ENCODE measurements at places on chromosomes 5 and 9.

DNA sequence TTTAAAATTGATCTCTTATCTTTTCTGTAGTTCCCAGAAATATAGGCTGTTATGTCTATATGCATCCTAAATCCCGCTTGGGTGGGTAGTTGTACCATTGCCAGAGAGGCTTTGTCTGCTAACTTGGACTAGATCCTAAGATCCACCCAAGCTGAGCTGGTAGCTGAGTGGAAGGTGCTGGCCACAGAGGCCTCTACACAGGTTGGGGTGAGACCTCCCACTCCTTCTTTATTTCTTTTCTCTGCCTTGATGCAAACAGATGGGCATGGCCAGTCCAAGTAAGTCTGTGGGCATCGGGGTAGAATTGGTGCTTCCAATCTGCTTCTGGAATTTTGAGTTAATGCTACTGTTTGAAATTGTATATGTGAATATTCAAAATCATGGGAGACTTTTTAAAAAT is 14.4 kb upstream of the GADD45G start:
- DNase-seq, result no peak

DNA sequence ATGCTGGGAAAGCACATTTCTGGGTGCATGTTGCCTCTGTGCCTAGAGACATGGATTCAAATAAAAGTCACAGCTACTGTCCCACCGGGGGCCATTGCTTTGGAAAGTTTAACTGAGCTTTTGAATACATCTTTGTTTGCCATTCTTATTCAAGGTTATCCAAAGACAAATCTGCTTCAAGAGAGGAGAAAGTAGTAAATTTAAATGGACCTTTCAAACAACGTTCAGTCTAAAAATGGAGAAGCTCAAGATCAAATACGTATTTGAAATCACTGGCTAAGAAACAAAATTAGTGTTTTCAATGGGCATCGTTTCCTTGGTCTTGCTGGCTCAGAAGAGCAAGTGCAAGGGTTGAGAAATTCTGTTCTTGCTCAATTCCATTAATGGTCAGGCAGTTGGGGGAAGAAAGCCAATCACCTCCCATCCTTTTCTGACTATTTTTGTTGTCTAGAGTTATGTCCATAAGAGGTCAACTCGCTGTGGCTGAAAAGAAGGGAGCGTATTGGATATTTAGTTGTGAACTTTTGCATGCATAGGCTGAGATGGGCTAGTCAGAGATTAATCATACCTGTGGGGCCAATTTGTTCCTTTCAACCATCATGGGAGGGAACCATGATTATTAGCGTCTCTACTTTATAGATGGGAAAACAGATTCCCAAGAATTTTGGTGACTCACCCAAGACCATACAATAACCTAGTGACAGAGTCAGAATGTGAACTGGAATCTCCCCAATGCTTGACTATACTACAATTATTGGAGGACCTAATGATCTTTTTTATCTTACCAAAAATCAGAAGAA is 276.2 kb upstream of the TNC start:
- no peak for DNase-seq

DNA sequence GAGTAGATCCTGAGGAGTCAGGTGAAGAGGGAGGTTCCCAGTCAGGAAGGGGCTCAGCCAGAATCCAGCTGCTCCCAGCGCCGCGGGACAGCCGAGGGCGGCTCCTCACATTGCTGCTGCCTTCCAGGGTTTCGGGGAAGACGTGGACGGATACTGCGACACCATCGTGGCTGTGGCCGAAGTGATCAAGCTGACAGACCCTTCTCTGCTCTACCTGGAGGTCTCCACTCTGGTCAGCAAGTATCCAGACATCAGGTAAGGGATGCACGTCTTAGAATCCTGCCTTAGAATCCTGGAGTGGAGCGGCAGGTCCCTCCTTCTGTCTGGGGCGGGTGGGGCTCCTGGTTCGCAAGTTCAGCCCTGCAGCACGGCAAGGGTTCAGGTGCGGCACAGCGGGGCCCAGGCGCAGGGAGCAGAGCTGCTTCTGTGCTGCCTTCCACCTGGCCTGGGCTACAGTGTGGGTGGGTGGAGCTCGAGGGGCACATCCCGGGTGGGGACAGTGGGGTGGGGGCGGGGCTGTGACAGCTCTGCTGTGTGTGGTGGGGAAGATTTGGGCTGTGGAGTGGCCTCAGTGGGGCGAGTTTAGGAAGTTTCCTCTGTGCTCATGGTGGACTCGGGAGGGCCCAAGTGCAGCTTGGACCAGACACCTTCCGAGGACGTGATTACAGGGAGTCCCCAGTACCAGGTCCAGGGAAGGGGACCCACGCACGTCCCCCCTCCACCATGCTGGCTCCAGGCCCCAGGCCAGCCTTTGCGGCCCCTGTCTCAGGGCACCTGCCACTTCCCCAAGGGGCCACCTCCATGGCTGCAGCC is 22.8 kb downstream of the EXOC3 start:
- no peak for DNase-seq

GRCh38 chr9:134545543-134546245 is 95.9 kb upstream of the COL5A1 start:
- DNase-seq, result no peak

DNA sequence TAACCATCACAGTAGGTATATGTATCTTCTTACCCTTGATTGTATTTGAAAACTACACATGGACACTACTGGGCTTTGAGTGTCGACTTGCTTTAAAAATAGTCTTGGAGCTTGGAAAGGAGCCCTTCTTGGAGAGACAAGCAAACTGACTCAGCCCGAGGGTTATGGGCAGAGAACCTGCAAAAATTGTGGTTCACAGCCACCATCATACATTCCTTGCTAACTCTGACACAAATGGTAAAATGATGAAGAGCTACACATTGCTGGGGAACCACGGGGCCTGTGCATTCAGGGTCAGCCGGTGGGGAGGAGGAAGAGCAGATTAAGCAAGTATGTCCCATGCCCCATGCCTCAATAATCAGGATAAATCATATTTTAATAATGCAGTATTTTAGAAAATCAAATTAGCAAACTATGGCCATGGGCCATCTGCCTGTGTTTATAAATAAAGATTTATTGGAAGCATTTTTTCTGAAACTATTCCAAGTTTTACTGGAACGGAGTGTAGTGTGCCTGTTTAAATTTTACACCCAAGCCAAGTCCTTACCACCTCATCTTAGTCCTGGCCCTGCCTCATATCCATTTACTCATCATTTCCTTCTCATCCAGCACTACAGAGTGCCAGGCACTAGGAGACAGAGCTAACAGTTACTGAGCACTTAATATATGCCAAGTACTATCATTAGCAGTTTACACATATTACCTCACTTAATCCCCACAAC is 195.7 kb downstream of the PALM2AKAP2 start:
- DNase-seq, result no peak

DNA sequence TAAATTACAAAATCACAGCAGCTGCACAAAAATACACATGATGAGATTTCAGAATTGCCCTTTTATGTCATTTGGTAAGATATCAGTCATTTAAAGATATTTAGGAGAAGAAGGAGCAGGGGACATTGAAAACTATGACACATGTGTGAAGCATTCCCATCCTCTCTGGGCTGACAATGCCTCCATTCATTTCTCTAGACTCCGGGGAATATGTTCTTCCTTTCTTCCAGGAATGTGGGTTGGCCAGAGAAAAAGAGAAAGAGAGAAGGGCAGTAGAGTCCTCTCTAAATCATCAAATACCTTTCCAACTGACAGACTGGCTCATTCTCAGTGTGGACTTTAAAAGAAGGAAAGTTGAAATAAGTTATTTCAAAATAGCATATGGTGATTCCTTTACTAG is 205.6 kb upstream of the ADAMTSL1 start:
- no peak for DNase-seq

- DNase-seq, result no peak
These were observed 1.1 kb downstream of the HEXB start for GRCh38 chr5:74685979-74686631.

DNA sequence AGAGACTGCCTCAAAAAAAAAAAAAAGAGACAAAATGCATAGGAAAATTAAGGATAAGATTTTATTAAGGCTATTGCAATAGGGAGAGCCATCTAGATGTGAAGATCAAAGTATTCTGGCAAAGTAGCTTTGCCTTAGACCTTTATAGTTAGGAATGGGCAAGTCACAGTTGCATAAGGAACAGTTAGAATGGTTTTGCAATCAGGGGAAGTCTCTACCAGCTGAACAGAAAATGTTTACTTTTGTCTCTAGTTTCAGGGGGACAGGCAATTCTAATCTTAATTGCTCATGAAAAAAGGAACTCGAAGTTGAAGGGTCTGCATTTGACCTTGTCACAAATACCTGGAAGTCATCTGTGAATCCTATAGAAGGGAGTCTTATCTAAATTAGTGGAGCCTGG is 13.1 kb upstream of the ATP6V1G1 start:
- DNase-seq, result no peak

GRCh38 chr9:8825585-8826147 is 1026.1 kb upstream of the DMAC1 start:
- DNase-seq, result no peak

GRCh38 chr5:177510567-177511053 is 984 bp upstream of the DOK3 start:
- DNase-seq, result no peak

GRCh38 chr9:89815903-89816573 is 211.2 kb downstream of the GADD45G start:
- no peak for DNase-seq

- no peak for DNase-seq
These were observed 223.7 kb downstream of the PAPPA start for GRCh38 chr9:116377179-116377798.

- peak; percentile 60 for DNase-seq
These were observed 103.1 kb downstream of the KCNIP1 start for GRCh38 chr5:170606941-170607340.

DNA sequence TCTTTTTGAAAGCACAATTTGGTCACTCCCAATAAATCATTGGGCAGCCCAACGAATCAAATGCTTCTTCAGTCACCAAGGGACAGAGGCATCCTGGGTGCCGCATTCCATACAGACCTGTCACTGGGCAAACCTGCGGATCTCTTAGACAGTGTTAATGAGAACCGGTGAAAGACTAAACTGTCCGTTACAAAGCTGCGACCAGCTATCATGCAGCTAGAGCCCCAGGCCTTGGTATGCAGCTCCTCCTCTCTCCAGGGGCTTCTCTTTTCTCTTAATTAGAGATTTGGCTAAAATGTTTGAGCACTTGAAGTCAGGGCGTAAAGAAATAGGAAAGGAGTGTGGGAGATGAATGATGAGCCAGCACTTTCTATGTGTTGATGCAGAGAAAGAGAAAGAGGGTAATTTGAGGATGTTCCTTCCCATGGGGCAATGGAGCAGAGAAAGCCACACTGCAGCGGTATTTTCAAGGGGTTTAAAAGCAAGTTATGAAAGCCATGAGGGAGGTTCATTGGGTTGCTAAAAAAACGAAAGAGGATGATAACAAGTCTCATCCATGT is 175.3 kb downstream of the RFK start:
- no peak for DNase-seq

DNA sequence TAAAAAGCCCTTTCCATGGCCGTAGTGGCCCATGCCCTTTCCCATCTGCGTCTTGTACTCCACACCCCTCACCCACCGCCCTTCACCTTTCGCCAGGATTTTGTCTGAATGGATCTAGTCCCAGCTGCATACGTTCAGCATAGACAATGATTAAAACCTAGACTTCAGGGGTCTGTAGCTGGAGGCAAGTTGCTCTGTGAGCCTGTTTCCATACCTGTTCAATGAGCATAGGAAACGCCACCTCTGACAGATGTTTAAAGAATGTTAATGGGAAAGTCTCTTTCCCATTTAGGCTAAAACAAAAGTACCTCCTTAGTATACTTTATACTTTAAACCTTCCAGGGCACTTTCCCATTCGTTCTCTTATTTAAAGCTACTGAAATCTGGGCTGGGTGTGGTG is 105.7 kb downstream of the SPRY4 start:
- DNase-seq, result no peak

DNA sequence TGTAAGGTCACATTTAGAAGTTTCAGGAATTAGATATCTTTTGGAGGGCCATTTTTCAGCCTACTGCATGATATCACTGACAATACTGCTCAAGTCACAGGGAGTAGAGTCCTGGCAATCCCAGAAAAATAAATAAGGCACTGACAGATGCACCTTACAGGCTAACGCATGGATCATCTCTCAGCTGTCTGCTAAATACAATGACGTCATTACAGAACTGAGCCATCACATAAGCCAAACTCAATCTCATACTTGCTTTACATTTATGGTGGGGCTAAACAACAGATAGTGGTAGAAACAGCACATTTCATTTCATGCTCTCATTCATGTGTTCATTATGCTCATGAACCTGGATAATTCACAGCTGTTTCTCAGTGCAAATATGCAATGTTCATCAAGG is 243.7 kb downstream of the SEMA5A start:
- no peak for DNase-seq

- DNase-seq, result no peak
These were observed 16.1 kb upstream of the NDST1 start for GRCh38 chr5:150491876-150492275.

- DNase-seq, result no peak
These were observed 344.8 kb downstream of the ZNF608 start for GRCh38 chr5:124401476-124402143.

- DNase-seq, result no peak
These were observed 129.0 kb downstream of the APBA1 start for GRCh38 chr9:69542942-69543704.

DNA sequence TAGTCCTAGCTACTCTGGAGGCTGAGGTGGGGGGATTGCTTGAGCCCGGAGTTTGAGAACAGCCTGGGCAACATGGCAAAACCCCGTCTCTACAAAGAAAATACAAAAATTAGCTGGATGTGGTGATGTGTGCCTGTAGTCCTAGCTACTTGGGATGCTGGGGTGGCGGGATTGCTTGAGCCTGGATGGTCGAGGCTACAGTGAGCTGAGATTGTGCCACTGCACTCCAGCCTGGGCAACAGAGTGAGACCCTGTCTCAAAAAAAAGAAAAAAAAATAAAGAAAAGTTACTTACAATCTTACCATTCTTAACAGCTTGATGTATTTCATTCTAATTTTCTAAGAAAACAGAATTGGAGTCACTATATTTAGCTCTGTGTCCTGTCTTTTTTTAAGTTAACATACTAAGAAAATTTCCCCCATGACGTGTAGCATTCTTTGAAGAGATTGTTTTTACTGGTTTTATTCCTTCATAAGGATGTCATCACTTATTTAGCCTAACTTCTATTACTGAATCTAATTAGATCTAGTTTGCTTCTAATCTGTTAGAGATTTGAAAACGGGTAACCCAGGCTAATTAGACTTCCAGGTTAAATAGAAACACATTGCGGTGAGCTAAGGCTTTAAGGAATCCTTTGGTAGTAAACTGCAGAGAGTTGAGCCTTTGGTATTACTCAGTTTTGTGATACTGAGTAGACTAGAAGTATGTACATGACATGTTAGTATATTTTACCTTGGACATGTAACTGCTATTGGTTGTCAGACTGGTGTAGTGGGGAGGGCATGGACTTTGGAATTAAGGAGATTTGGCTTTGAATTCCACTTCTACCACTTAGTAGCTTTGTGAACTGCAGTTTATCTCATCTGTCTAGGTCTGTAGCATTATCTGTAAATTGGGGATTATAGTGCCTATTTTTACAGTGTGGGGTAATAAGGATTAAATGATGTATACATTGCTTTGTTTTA is 24.0 kb downstream of the HSPA4 start:
- no peak for DNase-seq

DNA sequence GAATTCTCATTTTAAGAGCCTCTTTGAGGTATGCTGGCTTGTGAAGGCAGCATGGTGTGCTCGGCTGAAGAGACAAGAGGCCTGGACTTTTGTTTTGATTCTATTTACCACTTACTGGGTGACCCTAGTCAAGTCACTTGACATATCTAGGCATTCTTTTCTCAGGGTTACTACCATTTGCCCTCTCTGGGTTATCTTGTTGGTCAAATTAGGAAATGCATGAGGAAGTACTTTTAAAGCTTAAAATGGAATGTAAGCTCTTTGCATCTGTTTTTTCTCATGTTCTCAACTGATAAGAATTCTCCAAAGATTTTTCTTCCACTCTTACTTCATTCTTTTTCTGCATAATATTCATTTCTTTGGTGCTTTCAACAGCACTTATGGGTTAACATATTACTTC is 173.1 kb downstream of the PLK2 start:
- no peak for DNase-seq
